Lung microvascular endothelial cell (primary cell): ENCODE measurements at places on chromosomes 5 and 9.

GRCh38 chr5:5902678-5903646 lies 475.4 kb downstream of the MED10 start:
- no peak for DNase-seq

DNA sequence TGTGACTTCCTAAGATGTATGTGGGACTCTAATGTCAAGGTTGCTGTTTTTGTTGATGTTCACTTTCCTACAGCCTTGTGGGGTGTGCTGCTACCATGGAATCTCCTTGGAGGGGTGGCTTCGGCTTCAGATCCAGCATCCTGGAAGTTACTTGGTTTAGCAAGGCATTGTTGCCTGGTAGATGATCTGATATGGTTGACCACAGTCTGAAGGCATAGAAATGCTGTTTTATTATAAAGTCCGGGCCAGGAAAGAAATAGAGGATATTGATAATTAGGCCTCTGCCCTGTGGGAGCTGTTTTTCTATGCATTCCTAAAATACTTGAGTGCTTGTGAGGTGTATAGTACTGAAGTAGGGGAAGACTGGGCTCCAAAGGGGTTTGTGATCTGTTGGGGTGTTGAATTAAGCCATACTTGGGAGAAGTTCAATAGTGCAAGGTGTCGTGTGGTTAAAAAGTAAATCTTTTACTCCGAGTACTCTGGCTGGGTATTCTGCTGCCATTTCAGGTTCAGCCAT lies 27.3 kb upstream of the CREBRF start:
- DNase-seq, result no peak

DNA sequence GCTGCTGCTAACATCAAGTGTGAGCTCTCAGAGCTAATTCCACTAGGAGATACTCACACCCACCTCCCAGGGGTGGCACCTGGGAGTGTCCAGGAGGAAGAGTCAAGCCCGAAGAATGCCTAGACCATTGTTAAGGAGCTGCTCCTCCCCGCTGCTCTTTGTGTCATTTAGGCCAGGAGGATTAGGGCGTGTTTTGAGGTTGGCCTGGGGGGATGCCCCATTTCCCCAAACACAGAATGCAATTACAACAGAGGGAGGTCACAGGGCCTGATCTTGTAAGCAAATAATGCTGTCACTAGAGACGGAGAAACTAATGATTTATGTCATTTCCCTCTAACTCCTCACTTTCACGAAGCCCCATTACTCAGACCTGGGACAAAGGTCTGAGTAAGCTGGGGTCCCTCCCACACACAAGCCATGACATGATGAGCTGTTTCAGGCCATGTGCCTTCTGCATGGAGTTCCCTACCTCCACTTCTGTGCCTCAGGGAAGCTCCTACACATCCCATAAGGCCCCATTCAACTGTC lies 312.5 kb downstream of the ACTL7B start:
- DNase-seq, result peak; percentile 44

DNA sequence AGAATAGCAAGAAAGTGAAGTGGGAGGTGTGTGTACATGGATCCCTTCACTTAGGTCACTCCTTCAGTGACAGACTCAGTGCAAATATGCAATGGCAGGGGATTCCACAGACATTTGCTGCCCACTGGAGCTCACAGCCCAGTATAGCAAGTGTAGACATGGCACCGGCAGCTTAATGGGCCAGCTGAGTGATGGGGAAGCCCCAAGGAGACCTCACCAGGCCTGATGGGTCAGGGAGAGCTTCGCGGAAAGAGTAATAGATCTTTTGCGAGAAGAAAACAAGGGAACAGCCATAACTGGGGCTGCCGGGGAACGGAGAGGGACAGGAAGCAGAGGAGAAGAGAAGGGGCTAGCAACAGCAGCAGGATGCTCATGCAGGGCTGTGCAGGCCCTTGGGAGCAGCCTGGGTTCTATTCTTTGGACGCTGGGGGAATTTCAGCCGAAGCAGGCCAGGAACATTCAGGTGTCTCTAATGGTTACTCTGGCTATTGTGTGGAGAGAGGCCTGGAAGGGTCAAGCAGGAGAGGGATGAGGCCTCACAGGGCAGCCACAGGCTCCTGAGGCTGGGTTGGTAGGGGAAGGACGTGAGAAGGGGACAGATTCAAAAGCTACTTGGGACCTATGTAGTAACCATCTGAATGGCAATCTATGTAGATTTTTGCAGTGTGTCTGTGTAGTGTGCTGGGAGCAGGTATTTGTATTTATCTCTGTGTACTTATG lies 27.0 kb downstream of the TCF7 start:
- peak; percentile 29 for DNase-seq

GRCh38 chr5:124858612-124859011 lies 112.2 kb upstream of the ZNF608 start:
- DNase-seq, result no peak

DNA sequence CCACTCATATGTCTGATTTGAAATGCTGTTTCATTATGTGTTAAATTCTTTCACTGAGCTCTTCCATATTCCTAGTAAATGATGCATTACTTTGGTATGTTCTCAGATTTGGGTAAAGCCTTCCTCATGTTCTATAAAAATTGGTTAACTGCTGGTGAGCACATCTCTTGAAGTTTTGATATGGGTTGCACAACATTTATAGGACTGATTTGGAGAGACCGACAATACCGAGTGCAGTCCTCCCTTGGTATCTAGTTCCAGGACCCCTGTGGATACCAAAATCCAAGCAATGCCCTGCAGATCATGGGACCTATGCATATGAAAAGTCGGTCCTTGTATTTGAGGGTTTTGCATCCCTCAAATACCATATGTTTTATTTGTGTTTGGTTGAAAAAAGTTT lies 37.8 kb downstream of the WDR36 start:
- no peak for DNase-seq
